ENCODE measurements at places on chromosomes 6 and 20.

DNA sequence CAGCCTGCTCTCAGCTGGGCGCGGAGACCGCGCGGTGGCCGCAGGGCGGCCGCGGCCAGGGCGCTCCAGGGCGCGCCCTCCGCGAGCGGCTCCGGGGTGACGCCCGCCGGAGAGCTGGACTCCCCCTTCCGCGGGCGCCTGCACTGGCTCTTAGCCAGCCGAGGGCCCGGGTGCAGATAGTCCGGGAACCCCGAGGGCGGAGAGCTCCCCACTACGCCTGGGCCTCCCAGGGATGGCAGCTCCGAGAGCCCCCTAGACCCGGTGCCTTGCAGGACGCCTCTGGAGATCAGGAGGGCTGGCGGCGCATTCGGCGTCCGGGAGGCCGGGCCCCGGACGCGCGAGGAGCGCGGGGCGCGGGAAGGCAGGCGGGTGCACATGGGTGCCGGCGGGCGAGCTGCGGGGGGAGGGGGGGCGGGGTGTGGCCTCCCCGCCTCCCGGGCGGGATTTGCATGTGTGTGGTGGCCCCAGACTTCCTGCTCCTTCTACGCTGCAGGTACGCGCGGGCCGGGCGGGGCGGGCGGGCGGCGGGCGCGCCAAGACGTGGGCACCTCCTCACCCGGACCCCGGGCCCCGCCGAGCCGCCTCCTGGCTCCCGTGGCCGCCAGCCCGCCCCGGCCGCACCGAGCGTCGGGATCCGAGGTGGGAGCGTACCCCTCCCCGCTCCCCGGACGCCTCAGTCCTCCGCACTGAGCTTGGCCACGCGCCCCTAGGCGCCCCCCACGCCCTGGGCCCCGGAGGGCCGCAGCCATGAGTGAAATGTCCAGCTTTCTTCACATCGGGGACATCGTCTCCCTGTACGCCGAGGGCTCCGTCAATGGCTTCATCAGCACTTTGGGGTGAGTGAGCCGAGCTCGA lies at the start of gene ITPR3:
Gene ITPR3 (plus strand): TSS at position 467 of the 855 bp plus-strand sequence. CDS start 281 bp downstream, at position 748.
- DNase-seq = no peak

DNA sequence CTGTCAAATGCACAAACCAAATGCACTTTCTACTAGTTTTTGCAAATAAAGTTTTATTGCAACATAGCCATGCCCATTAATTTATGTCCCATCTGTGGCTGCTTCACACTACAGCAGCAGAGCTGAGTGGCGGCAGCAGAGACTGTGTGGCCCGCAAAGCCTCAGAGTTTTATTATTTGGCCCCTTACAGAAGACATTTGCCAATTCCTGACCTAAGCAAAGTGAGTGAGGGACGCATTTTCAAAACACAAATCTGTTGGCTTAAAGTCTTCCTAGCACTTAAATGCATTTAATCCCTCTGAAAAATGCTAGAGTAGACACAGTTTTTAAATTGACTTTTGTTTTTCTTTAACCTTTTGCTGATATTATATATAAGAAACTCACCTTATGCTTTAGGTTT lies 126.4 kb downstream of the PHACTR3 start:
- no peak for DNase-seq

- no peak for DNase-seq
These were observed 437.4 kb upstream of the NRSN1 start for GRCh38 chr6:23688650-23689049.

GRCh38 chr6:148521586-148521985 lies 178.9 kb downstream of the SASH1 start:
- no peak for DNase-seq

DNA sequence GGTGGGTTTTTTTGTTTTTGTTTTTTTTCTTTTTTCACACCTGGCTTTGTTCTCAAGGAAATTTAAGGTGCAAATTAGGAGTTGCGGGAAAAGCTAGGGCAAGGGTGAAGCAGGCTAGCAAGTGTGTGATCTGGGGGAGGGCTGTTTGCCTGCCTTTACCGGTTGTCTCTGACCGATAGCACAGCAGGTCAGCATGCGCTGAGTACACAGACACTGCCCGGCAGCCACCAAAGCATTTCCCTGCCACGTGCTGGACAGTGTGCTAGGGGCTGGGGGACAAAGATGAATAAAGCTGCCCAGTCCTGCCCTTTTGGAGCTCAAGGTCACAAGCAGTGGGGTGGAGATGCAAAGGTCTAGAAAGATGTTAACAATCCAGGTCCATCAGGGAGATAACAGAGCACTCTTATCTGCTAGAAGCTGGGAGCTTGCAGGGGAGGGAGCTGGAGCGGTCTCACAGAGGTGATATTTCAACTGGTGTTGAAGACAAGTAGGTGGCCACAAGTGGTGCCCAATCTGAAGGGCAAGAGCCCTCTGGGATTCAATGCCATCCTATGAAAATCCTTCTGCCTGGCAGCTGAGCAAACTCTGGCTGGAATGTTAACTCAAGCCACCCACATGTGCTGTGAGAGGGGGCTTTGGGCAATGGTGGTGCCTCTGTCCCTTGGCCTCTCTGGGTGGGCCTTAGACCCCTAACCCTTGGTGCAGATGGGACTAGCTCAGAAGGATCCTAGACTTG lies 24.5 kb downstream of the TTBK1 start:
- no peak for DNase-seq

GRCh38 chr6:132797951-132798868 lies at the start of gene SLC18B1:
Gene SLC18B1 (minus strand): TSS chr6:132798637. CDS start chr6:132798456, 181 bp downstream.
- peak; percentile 62 for DNase-seq

DNA sequence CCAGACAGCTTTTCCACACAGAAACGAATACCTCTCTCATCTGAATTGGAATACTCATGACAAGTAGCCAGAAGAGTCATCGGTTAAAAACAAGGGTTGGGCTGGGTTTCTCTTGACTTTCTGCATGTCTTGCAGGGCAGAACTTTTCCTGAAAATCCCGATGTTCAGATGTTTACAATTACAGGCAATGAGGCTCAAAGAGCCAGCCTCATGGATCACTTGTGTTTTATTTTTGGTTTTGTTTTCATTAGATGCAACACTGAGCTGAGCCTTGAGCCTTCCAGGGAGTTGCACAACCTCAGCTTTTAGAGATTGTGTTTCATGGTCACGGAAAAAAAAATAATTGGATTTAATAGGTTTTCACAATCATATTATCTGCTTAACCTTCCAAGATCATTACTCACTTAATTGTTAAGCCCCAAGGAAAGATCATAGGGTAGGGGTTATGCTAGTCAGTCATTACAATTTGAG lies 288.1 kb upstream of the PRDM1 start:
- no peak for DNase-seq

- no peak for DNase-seq
These were observed 12.5 kb downstream of the CTSZ start for GRCh38 chr20:58994390-58995159.
